HT-29 (cell line): ENCODE measurements at places on chromosomes 12 and 14. TPM values are rescaled to one million over a fixed set of nuclear protein-coding genes. Genes with fewer than 3 reads are reported as not detected.

DNA sequence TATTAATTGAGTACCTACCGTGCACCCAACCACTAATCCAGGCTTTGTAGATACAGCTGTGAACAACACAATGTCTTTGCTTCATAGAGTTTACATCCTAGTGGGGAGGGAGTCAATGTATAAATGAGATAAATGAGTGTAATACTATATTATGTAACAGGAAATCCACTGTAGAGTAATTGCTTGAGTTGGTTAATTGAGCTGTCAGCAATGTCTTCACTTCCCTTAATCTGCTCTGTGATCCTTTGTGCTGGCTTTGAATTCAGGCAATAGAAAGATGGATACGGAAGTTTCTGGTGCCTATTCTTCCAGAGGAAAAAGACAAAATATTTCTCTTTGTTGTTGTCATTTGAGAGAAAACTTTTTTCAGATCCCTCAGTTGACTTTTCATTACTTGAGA, 104.0 kb upstream of the SLC16A7 start:
- DNase-seq, result no peak

DNA sequence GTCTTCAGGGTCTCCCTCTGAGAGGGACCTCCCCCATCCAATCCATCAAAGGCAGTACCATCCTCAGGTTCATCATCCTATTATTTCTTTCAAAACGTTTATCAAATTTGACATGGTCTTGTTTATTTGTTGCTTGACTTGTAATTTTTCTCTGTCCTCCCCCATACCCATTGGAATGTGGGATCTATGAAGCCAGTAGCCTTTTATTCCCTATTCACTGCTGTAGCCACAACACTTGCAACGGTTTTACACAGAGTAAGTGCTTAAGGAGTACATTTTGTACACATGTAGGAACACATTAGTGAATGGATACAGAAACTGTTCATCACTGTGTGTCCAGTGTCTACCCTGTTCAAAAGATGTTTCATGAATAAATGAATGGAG, 41.5 kb downstream of the IGF1 start:
- DNase-seq, result no peak

MUCL1 gene
- total RNA-seq, result not detected in 2 replicates

GRCh38 chr12:79420146-79420618, 270.6 kb downstream of the PAWR start:
- DNase-seq, result peak; percentile 87

- DNase-seq, result peak; percentile 84
Observed at GRCh38 chr12:64256166-64256800, 34.2 kb upstream of the KICS2 start.

YEATS4 gene
- 34.1 and 40.0 TPM in 2 replicates for total RNA-seq

RERG gene
- total RNA-seq, result not detected in 2 replicates

DNA sequence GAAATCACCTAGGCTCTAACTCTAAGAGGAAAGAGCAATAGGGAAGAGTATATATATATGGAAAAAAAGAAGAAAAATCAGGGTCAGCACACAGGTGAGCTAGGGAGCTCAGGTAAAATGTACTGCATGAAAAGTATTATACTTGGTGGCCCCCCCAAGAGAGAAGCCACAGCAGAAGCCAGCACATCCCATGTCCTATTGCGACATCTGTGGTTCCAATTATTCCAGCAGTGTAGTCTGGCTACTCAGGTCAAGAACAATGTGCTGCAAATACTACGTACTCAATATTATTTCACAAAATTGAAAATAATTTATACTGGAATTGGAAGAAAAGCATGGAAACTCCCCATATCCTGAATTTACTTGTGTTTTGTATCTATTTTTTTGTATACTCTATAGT, 85.5 kb downstream of the CEP83 start:
- DNase-seq, result no peak

DNA sequence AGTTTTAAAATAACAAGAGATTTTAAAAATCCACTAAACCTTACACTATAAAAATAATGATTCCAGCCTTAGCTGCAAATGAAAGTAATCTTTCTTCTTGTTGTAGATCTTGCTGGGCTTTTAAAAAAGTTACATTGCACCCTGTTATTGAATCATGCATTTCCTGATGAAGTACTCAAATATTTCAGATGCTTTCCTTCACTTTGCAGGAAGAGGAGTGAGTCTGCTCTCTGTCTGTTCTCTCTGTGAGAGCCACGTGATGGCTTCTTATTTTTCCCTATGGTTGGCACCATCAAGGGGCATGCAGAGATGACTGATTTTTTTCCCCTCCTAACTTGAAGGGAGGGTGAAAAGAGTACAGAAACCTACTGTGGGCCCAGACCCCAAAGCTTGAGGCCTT, 262.7 kb downstream of the ATP23 start:
- DNase-seq, result no peak

PKP2 gene
- total RNA-seq, result 34.0 and 34.4 TPM in 2 replicates

WNT1 gene
- total RNA-seq, result not detected in 2 replicates

DNA sequence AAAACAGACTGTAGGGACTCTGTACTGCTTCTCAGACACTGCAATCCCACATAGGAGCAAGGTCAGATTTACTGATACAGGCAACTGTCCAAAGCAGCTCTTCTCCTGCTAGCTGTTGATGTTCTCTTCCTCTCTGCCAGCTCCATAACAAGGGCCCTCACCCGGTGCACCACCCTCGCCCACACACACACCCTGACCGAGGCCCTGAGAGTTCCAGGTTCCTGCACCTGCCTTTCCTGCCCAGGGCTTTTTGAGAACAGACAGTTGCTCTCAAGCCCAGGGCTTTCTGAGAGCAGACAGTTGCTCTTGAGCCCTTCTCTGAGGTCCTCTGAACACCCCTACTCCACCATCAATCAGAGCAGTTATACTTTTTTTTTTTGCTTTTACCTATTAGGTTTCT, 233.8 kb upstream of the GARIN6 start:
- no peak for DNase-seq

STON2 gene
- total RNA-seq, result 1.6 and 3.5 TPM in 2 replicates

DNA sequence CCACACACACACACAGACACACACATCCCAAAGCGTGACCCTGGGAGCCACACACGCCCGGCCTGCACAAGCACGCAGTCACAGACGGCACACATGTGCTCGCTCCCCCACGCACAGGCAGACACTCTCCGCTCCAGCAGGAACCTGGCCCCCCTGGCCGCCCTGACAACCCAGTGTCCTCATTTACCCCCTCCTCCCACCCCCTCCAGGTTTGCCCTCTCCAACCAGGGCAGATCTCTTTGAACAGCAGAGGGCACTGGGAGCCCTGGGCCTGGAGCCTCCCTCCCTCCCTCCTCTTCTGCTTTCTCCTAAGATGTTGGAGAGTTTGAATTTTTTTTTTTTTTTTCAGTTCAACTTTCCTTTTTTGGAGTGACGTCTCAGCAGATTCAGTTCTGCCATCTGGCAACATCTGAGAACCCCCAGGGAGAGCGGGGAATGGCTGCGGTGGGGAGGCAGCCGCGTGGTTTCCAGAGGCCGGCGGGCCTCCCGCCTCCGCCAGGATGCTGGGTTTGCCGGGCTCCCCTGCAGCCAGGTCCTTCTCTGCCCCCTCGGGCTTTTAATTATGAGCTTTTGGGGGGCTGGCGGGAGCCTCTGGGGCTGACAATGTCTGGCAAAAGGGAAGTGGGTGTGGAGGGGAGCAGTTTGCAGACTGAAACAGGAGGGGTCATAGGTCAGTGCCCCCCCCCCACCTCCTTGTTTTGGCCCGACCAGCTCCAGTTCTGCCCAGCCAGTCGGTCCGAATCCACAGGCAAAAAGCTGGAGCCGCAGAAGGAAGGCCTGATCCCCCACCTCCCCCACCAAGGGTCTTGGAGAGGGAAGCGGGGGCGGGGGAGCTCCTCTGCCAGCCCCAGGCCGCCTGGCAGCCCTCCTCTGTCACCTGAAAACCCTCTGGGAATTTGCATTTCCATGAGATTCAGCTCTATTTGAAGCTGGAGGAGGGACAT, 1.3 kb upstream of the NCOR2 start:
- DNase-seq, result peak; percentile 52

IL26 gene
- total RNA-seq, result not detected in 2 replicates

GRCh38 chr14:96083667-96084320, 44.6 kb downstream of the C14orf132 start:
- no peak for DNase-seq

GRCh38 chr12:68825569-68826217, 17.7 kb downstream of the MDM2 start:
- no peak for DNase-seq

DNA sequence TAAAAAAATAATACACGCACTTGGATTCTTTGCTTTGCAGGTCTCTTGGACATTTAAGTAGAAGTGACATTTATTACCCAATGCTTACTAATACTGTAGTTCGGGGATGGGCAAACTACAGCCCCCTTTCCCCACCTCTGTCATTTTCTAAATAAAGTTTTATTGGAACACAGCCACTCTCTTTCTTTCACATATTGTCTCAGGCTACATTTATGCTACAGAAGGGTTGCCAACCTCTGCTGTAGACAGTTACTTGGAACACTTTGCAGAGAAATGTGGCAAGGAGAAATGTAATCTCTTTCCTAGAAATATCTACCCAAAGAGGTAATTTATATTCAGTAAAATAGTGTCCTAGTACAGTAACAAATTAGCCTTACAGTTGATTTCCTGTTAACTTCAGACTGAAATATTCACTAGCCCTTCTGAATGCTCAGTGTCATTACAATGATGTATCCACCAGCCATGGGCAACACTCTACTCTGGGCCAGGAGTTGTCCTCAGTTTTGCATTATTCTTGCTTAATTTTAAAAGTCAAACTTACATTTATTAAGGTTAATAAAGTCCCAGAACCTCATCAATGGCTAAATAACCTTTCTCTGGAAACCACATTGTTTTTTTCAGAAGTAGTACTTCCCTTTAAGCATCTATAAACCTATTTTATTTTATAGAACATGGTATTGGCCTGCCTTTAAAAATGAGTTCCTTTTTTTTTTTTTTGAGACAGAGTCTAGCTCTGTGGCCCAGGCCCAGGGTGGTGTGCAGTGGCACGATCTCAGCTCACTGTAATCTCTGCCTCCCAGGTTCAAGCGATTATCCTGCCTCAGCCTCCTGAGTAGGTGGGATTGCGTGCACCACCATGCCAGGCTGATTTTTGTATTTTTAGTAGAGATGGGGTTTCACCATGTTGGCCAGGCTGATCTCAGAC, 269.6 kb upstream of the AMIGO2 start:
- no peak for DNase-seq

SCFD1 gene
- 30.6 and 41.0 TPM in 2 replicates for total RNA-seq

DNA sequence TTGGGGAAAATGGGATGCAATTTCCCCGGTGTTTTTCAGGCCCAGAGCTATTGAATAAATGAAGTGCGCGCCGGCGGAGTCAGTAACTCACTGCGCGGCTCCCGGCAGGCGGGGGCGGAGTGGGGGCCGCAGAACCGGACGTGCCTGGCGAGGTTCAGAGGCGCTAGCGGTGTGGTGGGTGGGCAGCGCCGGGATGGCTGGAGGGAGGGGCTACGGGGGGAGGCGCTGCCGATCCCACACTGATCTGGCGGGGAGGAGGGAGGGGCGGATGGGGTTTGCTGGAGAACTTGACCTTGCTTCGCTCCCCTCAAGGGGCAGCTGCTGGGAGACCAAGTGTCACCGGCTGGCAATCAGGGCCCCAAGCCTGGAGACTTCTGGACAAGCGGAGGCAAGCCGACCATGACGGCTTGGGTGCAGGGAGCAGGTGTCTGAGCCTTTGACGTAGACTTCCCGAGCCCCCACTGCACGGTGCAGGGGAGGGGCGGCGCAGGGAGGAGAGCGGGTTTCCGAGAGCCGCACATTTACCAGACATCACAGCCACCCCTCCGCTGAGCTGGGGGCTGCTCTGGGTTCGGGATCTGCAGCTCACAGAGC, 174.1 kb upstream of the RTL1 start:
- DNase-seq, result no peak

DNA sequence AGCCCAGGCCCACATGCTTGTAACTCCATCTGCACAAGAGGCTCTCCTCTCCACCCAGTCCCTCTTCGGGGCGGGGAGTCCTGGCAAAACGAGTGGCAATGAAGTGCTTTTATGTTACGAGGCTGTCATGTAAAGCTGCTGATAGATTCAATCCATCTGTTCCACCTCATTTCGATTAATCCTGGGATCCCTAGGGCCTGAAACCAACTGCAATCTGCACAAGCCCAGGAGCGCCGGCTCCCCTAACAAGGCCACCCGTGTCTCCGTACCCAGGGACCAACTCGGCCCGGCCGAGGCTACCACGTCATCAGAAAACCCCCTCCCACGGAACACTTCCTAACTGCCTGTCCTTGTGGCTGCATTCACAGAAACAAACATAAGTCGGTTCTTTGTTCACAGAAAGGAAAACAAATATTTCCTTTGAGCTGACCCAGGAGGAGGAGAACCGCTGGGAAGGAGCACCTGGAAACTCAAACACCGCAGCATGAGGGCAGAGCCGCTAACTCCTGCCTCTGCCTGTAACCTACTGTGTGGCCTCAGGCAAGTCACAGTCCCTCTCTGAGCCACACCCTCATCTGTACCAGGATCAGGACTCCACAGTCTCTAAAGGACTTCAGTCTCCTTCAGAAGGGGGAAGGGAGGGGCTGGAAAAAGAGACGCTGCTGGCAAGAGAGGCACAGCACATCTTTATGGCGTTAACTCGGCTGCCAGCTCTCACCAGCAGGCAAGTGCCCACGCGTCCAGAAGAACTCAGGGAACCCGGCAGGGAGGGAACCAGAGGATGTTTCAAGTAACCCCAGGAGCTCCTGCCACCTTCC, 47.8 kb downstream of the CCDC88C start:
- peak; percentile 62 for DNase-seq

- DNase-seq, result no peak
Observed at GRCh38 chr12:131611416-131612091, 99.3 kb upstream of the SFSWAP start.

- DNase-seq, result no peak
Observed at GRCh38 chr14:54920052-54920451, 17.4 kb upstream of the GCH1 start.

DNA sequence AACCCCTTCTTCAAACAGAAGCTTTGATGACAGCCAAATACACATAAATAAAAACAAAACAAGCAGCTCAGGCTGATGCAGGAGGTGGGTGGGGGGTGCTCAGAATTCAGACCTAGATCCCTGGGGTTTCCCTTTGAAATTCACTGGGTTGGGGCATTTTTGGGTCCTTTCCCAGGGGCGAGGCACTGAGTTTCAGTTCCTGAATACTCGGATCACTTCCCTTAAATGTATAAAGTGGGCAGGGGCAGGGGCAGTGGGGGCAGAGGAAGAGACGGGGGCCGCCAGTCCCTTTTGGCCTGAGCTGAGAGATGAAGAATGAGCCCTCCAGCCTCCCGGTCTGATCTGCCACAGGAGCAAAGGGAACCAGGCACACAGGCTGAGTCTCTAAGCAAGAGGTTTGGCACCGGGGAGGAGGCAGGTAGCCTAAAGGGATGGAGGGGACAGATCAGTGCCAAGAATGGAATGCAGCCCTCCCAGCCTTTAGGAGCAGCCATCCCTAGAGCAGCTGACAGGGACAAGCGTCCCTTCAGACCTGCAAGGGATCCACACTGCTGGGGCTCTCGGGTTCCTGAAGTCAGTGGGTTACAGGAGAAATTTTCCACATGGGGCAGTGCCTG, 20.3 kb downstream of the KDM2B start:
- no peak for DNase-seq

DNA sequence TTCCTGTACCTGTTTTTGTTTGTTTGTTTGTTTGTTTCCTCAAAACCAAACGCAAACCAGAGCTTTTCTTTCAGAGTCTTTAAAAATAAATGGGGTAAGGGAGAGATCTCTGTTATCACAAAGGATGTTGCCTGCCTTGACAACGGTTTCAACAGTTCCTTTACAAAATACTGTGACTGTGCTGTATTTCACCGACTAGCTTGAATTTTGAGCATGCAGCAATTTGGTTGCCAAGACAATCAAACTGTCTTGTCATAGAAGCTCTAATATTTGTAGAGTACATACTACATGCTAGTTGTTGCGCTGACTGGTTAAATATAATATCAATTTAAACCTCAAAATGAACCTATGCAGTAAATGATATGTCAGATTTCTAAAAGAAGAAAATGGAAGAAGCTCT, 22.4 kb upstream of the TCP11L2 start:
- DNase-seq, result no peak
